ENCODE measurements at places on chromosomes 3 and 15.

DNA sequence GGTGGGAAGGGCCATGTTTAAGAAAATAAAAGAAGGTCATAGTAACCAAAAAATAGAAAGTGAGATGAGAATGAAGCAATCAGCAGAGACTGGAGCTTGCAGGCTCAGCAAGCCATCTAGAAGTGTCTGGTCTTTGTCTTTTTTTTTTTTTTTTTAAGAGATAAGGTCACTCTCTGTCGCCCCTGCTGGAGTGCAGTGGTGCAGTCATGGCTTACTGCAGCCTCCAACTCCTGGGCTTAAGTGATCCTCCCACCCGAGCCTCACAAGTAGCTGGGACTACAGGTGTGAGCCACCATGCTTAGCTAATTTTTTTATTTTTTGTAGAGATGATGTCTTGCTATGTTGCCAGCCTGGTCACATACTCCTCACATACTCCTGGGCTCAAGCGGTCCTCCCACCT is 36.2 kb downstream of the GXYLT2 start:
- DNase-seq: no peak

DNA sequence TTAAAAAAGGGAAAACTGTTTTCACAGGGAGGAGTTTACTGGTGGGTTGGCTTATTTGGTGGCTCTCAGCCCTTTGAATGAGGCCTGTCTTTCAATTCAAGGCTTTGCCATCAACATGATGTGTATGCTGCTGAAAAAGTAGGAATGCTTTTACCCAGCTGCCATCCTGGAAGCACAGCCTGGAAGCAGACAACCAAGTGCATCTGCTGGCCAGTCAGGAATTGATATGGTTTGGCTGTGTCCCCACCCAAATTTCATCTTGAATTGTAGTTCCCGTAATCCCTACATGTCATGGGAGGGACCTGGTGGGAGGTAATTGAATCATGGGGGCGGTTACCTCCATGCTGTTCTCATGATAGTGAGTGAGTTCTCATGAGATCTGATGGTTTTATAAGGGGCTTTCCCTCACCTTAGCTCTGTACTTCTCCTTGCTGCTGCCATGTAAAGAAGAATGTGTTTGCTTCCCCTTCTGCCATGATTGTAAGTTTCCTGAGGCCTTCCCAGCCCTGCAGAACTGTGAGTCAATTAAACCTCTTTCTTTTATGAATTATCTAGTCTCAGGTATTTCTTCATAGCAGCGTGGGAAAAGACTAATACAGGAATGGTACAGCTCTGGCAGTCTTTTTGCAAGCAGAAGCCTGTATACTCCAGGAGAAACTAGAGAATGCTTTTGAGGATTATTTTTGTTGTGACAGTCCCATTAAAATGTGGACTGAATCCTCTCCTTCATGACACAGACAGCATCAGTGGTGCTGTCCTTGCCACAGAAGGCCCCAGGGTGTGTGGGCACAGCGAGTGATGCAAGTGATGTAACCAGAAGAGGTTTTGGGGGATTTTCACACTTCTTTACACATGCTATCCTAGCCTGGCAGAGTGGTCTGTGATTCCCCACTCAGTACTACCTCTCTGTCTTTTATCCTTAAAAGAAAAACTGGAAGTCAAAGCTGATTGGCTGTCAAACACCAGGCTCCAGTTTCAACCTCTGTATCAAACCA is 20.0 kb downstream of the PLCL2 start:
- no peak for DNase-seq

GRCh38 chr15:79192462-79193036 is 90.0 kb upstream of the ANKRD34C start:
- DNase-seq: no peak

DNA sequence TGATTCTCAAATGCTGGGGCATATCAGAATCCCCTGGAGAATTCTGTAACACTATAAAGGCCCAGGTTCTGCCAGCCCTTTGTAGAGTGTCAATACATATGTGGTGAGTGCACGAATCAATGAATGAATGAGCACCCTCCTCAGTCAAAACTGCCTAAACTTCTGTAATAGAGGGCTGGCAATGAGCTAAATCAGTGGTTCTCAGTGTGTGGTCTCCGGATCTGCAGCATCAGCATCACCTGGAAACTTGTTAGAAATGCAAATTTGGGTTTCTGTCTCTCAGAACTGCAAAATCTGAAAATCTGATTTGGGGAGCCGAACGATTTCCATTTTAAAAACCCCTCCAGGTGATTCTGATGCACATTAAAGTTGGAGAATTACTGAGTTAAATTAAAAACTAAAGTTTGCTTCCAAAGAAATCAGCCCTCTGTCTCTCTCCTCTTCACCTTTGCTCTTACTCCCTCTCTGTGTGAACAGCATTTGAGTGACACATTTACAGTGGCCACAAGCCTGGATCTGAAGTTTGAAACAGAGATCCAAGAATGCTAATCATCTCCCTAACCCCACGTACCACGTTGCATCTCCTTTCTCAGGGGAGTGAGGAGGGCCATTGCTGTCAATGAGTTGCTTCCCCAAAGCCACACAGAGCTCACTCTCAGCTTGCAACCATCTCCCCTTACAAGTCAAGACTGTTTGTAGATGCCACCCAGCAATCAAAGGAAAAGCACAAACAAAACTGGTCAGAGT is 109.5 kb downstream of the STAC start:
- DNase-seq: no peak

- peak; percentile 44 for DNase-seq
Measured at GRCh38 chr3:184005941-184006507, 11.7 kb downstream of the ABCC5 start.

DNA sequence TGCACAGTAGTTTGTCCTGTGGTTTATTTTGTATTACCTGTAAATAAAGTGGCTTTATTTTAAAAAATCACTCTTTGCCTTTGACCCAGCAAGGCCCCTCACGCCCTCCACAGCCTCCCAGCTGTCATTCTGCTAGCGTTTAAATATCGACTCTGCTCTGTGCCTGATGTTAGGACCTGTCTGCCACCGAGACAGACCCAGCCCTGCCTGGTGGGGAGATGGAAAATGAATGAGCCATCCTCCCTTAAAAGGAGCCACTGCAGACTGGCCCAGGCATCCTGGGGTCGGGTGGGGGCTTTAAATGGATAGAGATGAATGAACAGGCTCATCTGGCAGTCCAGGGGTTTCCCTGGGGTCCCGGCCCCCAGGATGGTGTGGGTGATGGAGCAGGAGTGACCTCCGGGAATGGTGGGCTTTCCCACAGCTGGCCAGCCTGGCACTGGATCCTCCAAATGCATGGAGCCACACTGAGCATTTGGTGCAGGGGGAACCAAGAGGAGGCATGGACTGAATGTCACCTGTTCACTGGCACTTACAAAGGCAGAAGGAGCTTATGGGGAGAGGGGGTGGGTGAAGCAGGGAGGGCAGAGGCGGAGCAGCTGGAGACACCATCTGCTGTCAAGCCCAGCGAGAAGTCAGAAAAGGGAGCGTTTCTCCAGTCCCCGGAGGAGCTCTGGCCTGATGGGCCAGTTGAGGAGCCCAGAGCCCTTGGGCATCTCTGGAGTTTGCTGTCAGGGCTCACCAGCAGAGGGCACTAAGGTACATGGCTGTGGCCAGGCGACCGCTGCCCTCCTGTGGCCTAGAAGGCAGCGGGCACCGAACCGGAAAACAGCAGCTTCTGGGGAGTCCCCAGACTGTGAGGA is 11.9 kb downstream of the GRM2 start:
- DNase-seq: peak; percentile 44

- DNase-seq: no peak
Measured at GRCh38 chr3:151697496-151697895, 36.2 kb upstream of the AADACL2 start.

DNA sequence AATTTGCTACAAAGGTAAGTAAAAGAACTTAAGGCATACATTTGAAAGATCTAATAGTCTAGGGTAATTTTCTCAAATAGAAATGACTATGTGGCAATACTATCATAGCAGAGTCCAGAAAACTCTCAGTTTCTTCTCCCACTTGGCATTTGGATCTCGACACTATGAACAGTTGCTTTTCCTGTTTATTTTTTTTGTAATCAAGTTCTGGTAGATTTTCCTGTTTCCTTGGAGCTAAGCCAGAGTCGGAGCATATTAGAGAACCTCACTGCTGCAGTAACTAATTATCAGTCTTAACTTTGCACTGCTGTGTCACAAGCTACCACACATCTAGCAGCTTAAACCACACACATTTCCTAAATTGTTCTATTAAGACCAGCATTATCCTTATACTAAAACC is 44.9 kb upstream of the ZNF385D start:
- DNase-seq: no peak

DNA sequence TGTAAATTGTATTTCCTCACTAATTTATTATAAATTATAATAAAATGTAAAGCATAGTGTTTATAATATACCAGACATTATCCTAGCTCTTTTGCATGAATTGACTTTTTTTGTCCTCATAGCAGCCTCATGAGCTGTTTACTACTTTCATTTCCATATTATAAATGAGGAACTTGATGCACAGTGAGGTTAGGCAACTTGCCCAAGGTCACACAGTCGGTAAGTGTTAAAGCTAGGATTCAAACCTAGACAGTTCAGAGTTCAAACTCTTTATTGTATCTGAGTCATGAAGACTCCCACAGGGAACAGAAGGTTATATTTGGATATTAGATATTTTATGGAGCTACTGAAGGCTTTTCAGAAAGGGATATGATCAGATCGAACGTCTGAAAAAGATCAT is 322.2 kb upstream of the SATB1 start:
- DNase-seq: peak; percentile 7

DNA sequence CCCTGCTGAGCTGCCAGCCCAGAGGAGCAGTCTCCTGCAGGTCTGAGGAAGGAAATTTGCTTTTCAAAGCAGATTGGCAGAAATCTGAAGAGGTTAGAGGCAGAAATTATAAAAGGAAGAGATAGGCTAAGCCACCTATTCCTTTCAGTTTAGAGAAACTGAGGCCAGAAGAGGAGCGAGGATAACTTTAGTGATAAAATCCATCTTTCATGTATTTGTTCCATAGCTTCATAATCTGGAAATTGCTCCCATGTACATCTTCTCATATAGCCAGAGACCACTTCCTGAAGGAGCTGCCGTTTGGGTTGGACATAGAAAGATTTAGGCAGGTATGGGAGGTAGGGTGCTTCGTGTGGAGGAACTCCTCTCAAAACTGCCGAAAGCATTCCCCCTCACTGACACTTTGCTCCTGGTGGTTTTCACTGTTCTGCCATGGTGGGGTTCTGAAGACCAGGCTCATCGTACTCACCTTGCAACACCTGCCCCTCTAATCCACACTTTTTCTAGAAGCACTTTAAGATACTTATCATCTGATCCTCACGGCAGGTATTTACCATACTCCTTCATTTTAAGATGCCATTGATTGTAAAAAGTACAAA is 670 bp upstream of the ACAP2 start:
- no peak for DNase-seq

GRCh38 chr15:34768530-34768929 is 13.7 kb upstream of the GJD2 start:
- DNase-seq: no peak

GRCh38 chr3:46763178-46763577 is 45.5 kb upstream of the PRSS50 start:
- no peak for DNase-seq

- DNase-seq: peak; percentile 36
Measured at GRCh38 chr3:57078344-57078634, 17.8 kb downstream of the SPATA12 start.

DNA sequence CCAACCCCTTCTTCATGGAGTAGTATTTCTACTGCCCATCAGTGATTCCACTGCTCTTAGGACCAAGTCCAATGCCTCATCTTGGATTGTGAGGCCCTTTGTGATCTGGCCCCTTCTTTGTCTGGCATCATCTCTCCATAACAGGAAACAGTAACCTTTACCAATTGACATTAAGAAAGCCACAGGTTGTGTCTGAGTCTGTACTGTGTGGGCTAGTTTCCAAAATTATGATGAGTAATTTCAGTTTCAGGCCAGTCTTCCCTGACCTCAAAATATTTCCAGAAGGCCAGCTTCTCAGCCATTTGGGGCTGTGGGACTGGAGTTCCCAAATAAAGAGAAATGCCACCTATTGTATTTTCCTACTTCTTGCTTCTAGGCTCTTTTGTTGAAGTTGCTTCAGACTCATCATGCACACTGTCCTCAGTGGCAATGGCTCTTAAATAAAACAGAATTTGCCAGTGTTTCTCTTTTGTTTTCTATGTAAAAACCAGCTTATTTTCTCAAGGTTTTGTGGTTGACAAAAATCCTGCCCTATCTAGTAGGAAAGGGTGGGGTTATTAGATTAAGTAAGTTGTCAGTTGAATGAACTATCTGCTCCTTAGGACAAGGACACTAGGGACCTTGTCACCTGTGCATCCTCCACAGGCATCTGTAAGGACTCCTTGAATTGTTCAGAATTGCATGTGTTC is 47.0 kb upstream of the ACKR4 start:
- no peak for DNase-seq

- no peak for DNase-seq
Measured at GRCh38 chr15:48411971-48412591, 80.9 kb downstream of the DUT start.

DNA sequence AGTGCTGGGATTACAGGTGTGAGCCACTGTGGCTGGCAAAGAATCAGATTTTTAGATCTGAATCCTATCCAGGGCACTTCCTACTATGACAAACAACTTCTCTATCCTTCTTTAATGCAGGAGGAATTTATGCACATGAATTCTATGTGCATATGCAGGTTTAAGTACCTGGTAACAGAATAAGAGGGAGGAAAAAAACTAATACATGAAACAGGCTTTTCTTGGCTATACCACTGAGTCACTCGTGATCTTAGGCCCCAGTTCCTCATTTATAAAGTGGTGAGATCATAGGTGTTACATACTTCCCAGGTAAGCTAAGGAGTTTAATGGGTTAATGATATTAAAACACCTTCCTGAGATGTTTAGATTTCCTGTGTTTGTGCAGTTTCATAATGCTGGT is 108.2 kb downstream of the TP63 start:
- no peak for DNase-seq

GRCh38 chr3:196214783-196215441 is 1.4 kb upstream of the SLC51A start:
- no peak for DNase-seq

GRCh38 chr15:52680041-52680391 is 828 bp upstream of the ATOSA start:
- no peak for DNase-seq

- DNase-seq: peak; percentile 17
Measured at GRCh38 chr15:89472785-89473256, 23.6 kb downstream of the RHCG start.

DNA sequence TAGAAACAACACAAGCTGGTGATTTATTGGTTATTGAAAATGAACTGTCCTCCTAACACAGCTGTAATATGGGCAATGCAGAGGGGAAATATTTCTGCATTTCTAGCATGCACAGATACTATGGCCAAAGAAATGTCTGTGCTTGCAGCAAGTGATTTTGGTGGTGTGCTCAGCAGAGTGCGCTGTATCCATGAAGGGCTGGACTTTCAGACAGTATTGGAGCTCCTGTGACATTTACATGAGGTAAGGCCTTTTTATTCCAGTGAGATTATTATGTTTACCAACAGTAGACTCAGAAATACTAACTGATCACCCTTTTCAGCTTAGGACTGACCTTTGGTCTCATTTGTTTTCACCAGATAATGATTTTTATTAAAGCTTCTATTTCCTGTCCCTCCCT is 1302.6 kb upstream of the EPHA6 start:
- DNase-seq: no peak

GRCh38 chr15:50879016-50879617 is 29.4 kb upstream of the AP4E1 start:
- DNase-seq: no peak

- DNase-seq: no peak
Measured at GRCh38 chr3:113533534-113533892, 1.2 kb downstream of the SIDT1 start.
